ENCODE measurements at places on chromosomes 3 and 15.

DNA sequence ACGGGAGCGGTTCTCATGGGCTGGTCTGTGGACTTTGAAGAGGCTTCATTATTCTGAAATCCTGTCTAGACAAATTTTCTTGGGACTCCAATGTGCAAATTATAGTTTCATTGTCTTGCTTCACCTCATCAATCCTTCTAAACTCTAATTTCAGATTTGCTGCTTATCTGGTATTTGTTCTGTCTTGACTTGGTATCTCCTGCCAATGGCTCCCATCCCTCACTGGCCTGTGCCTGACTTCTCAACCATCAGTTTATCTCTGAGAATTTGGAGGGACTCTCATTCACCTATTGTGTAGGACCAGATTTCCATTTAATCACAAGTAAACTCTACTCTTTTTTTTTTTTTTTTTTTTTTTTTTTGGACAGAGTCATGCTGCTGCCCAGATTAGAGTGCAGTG is 960.2 kb upstream of the NR2F2 start:
- DNase-seq: no peak

GRCh38 chr3:124126436-124127023 is 134.6 kb upstream of the ROPN1 start:
- DNase-seq: no peak

- no peak for DNase-seq
These were observed 9.1 kb downstream of the EPHA3 start for GRCh38 chr3:89116476-89116875.

DNA sequence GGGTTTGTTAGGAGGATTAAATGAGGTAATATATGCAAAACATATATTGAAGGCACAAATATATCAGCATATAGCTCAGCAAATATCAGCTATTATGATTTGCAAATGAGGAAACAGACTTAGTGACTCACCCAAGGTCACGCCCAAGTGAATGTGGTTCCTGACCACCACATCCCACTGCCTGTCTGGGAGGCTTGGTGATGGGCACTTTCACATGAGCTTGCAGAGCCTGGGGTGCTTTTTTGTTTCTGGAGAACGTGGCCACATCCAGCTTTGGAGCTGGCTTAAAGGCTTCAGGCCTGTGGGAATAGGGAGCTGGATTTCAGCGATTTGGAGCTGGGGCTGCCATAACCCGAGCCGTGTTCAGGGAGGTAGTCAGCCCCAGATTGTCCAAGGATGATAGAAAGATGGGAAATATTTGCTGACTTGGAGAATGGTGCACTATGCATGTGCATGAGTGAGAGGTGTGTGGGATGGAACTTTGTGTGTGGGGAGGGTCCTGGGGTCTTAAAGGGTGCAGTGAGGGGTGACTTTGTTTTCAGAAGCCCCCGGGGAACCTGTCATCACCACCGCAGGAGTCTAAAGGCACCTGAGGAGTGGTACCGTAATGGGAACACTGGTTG is 12.0 kb upstream of the FGD5 start:
- DNase-seq: peak; percentile 90

GRCh38 chr3:14431917-14432834 is 29.8 kb downstream of the SLC6A6 start:
- peak; percentile 98 for DNase-seq

DNA sequence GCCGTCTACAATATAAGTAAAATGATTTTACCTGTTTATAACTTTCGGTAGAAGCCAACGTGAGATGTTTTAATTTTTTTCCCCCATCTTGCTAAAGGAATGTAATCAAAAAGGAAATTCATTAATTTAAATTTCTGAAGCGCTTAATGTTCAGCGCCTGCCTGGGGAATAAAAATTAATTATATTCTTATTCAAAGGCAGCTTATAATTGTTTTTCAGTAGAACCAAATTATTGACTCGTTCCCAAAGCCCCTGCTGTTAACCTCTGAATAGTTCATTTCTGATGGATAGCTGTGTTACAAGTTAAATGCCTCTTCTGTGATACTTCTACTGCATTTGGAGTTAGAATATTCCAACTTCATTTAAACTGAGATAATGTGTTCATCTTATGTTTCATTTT is 51.6 kb downstream of the ARMC8 start:
- DNase-seq: no peak

DNA sequence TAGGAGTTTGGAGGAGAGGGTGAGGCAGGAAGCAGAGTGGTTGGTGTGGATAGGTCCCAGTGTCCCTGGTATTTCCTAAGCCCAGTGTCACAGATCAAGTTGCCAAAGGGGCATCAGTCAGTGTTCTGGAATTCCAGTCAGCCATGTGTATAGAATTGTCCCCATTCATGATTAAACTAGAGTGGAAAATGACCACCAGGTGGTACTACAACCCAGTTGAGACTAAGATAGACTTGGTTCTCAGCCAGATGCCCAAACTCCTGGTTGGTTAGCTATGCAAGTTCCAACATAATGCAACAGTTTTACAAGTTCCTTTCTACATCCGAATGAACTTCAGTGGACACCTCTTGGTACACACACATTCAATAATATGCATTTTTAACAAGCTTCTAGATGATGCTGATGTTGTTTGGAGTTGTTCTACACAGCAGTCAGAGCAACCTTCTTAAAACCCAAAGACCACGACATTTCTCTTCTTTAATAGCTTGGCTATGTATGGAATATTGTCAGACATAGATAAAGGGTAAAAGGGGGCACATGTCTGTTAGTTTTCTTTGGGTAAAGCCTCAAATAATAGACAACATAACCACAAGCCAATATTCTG is 8.4 kb upstream of the ATR start:
- peak; percentile 68 for DNase-seq

DNA sequence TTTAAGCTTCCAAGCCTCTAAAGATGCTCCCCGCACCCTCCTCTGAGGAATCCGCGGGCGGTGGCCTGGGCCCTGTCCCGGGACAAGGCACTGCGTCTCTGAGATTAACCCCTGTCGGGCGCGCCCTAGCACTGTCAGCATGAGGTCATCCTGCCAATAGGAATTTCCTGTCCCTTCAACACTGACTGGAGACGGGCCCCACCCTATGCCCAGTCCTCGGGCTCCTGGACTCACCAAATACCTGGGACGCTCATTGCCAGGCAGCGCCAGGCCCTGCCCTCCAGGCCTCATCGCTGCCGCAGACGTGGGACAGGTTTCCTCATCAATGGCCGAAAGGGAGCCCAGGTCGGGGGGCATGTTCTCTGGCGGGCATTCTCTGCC is 67.6 kb upstream of the SH3GL3 start:
- DNase-seq: no peak

DNA sequence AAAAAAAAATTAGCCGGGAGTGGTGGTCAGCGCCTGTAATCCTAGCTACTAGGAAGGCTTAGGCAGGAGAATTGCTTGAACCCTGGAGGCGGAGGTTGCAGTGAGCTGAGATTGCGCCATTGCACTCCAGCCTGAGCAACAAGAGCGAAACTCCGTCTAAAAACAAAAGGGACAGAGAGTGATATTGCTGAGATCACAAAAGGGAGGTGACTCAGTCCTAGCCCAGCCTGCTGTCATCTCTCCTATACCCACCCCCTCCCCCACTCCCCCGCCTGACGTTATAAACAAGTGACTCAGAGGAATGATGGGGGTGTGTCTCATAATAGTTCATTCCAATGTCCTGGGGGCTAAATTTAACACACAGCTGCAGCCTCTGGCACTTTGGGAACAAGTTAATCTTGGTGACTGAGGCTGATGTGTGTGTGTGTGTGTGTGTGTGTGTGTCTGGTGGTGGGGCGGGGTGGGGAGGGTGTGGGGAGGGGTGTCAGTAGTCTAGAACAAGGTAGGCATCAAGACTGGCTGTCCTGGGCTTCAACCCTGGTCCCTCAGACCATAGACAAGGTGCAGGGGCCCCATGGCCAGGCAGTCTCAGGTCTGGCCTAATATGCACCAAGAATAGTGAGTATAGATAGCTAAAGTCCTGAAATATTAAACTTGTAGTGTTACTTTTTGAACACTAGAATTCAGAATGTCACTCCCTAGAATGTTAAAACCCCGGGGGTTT is 1.3 kb upstream of the KLHL40 start:
- DNase-seq: peak; percentile 86

DNA sequence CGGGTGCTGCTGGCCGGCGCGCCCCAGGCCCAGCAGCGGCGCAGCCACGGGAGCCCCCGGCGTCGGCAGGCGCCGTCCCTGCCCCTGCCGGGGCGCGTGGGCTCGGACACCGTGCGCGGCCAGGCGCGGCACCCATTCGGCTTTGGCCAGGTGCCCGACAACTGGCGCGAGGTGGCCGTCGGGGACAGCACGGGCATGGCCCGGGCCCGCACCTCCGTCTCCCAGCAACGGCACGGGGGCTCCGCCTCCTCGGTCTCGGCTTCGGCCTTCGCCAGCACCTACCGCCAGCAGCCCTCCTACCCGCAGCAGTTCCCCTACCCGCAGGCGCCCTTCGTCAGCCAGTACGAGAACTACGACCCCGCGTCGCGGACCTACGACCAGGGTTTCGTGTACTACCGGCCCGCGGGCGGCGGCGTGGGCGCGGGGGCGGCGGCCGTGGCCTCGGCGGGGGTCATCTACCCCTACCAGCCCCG is 777 bp downstream of the LOXL1 start:
- no peak for DNase-seq

DNA sequence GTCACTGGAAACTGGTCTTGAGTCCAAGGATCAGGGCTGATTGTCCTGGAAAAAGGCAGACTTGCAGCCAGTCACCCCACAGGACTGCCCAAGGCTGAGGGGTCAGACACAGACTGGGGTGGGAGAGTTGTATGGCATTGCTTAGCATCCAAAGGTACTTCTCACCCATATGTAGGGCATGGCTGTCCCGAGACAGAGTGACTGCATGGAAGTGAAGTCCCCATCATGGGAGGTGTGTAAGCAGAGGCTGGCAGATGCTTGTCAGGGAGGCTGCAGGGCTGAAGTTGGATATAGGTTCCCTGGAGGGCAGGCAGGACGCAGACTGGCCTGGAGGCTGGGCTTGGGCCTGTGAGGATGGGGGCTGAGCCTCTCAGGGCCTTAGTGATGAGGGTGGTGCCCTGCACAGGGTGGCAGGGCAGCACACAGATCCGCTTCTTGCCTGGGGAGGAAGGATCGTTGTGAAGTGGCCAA is 31.1 kb downstream of the PSTPIP1 start:
- DNase-seq: no peak

- DNase-seq: peak; percentile 75
These were observed 5.6 kb downstream of the PRTG start for GRCh38 chr15:55737373-55737772.

- DNase-seq: peak; percentile 30
These were observed 26.8 kb downstream of the CAPN3 start for GRCh38 chr15:42385980-42386700.

GRCh38 chr15:47409600-47409999 is 307.7 kb upstream of the SEMA6D start:
- DNase-seq: no peak

DNA sequence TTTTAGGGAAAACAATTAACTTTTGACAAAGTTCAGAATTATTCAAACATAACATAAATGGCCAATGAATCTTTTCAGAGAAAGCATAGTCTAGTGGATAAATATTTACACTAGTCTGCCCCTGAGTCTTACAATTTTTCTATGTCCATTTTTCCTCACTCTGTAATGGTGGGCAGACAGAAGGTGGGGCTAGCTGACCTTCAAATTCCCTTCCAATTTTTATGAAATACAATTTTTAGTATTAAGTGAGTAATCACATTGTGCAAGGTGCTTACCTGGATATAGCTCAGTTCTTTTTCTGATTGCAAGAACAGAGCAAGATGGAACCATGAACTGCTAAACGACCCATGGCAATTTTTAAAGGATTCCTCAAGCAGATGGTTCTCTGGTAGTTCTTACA is 441.7 kb upstream of the NR2F2 start:
- DNase-seq: no peak

DNA sequence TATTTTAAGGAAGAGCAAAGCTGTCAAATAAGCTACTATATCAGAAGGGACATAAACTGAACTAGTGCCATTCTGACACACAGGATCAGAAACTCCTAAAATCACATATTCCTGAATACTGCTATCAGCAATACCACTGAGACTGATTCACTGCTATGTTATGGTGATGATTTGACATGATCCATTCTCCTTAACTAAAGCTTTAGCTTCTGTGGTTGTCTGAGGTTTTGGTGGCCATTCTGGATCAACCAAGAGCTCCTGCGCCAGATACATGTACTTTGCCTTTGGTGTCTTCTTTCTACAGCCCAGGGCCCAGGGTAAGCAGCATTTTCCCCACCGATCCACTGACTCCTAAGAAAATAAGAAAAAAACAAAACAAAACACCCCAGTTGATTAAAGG is 6.7 kb upstream of the GP5 start:
- no peak for DNase-seq

DNA sequence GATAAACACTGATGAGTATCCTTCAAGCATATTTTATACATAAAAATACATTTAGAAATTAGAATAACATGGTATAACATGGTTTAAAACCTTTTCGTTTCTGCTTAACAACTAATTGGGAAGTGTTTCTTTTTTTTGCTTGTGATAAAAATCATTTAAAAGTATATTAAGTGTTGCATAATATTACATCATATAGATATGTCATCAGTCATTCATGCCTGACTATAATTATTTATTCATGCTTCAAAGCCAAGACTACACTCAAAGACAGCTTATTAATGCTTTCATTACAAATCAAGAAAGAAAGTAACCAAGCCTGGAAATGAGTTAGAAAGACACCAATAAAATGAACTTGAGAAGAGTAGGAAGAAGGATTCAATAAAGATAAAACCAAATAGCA is 136.6 kb upstream of the TP63 start:
- no peak for DNase-seq

GRCh38 chr3:179072100-179072438 is 460 bp upstream of the ZMAT3 start:
- no peak for DNase-seq

- peak; percentile 47 for DNase-seq
These were observed at the start of gene MRAS for GRCh38 chr3:138347960-138348753. MRAS (plus strand) TSS chr3:138348579; CDS start chr3:138372884, 24,305 bp downstream.

DNA sequence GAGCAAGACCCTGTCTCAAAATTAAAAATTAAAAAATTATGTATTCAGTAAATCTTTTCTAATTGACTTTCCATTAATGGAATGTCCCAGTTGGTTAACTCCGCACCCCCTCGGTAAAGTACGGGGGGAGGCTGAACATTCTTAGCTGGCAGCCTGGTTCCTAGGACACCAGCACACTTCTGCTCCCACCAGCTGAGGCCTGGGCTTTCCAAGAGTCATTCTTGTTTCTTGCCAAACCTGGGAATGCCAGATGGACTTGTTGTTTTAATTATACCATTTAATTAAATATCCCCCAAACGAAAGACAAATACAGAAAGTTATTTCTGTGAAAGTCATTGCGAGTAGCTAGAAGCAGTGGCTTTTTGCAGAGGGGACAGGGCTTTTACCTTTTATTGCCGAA is 179.4 kb downstream of the VGLL4 start:
- DNase-seq: no peak

GRCh38 chr3:127853681-127854080 is 31.4 kb upstream of the MGLL start:
- no peak for DNase-seq
